ENCODE measurements at places on chromosomes 4 and X.

DNA sequence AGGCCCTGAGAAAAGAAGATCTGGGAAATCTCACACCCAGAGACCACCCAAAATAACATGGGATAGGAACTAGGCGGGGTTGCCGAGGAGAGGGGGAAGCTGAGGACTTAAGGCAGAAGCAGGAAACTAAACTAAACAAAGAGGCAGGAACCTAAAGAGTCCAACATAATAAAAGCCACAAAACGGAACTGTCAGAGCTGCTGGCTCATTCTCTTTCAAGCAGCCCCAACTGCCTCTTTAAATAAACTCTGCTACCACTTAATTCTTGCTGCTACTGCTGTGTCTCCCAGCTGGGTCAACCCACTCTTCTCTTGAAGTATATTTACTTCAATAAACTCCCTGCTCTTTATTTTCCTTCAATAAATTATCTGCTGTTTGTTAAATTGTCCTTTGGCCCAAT is 44.5 kb downstream of the MAGEB16 start:
- DNase-seq = no peak

DNA sequence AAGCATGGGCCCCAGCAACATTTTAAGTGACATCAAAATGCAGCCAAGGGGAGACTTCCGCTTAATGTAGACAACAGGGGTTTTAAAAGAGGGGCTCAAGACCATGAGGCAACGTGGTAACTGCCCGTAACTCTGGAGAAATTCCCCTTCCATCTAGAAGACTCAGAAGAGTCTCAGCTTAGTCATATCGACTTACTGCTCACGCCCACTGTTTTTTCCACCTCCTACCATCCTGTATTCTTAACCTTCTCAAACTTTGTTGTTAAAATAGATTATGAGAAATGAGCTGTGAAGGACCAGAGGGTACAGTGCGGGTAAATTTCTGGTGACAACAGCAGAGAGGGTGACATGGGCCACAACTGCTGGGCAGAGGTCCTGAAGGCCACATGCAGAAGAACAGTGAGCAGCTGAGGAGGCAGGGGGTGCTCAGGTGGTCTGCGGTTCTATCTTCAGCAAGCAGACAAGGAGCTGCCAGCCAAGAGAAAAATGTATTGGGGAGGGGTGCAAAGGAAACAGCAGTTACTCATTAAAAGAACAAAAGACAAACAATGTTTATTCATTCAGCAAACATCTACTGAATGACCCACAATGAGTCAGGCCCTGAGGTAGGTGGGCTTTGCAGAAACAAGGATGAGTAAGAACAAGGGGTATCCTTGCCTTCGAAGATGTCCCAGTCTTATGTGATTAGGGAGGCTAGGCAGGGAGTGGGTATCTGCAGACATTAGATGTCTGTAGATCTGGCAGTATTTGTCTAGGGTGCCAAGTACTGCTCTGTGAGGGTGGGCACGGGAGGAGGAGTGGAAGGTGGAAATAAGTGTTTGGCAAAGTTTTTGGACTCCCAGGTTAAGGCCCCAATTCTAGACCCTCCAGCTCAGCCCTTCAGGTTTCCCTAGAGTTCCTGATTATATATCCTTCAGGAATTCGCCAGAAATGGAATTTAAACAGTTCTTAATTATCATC is 175.3 kb downstream of the TSPAN5 start:
- no peak for DNase-seq

GRCh38 chr4:128427832-128428366 is 140.3 kb upstream of the PGRMC2 start:
- no peak for DNase-seq

- DNase-seq = no peak
Measured at GRCh38 chrX:68492583-68492982, 6.3 kb upstream of the YIPF6 start.

- no peak for DNase-seq
Measured at GRCh38 chrX:6660567-6661264, 125.8 kb upstream of the VCX3A start.

GRCh38 chr4:154490234-154490582 is 1.4 kb downstream of the DCHS2 start:
- no peak for DNase-seq

GRCh38 chr4:15696866-15697265 is 6.0 kb upstream of the BST1 start:
- DNase-seq = no peak

DNA sequence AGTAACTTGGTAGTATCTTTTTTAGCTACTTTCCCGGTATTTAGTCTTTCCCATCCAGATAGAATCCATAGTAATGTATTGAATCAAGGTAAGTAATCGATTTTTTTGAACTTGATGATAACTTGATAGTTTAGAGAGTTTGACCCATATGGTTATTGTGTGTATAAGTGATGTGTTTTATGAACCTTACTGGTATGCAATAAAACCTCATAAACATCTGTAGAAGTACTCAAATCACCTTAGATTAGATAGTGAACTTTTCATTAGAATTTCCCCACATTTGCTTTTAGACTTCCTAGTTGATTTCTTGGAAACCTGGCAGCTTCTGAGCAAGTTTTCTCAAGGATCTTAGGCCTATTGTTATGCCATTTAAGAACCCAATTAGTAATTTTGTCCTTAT is 80.8 kb upstream of the PDE5A start:
- no peak for DNase-seq

GRCh38 chr4:7757501-7758471 is 181.9 kb downstream of the AFAP1 start:
- no peak for DNase-seq

- no peak for DNase-seq
Measured at GRCh38 chr4:11618666-11619282, 190.1 kb upstream of the HS3ST1 start.

DNA sequence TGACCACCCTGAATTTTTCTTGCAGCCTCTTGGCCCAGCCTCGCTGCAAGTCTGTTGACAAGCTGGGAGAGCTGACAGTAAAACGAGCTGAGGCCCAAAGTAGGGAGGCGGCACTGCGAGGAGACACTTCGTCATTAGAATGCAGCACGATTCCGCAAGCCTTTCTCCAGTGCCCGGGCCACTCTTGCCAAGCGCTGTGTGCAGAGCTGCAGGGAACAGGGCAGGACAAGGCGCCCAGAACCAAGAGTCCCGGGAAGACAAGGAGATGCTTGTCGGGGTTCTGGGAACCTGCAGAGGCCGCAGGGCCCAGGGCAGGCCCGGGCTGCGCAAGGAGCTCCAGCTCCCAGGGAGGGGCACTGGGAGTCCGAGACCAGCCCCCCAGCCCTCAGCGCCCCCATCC is 187.1 kb downstream of the BCOR start:
- no peak for DNase-seq

DNA sequence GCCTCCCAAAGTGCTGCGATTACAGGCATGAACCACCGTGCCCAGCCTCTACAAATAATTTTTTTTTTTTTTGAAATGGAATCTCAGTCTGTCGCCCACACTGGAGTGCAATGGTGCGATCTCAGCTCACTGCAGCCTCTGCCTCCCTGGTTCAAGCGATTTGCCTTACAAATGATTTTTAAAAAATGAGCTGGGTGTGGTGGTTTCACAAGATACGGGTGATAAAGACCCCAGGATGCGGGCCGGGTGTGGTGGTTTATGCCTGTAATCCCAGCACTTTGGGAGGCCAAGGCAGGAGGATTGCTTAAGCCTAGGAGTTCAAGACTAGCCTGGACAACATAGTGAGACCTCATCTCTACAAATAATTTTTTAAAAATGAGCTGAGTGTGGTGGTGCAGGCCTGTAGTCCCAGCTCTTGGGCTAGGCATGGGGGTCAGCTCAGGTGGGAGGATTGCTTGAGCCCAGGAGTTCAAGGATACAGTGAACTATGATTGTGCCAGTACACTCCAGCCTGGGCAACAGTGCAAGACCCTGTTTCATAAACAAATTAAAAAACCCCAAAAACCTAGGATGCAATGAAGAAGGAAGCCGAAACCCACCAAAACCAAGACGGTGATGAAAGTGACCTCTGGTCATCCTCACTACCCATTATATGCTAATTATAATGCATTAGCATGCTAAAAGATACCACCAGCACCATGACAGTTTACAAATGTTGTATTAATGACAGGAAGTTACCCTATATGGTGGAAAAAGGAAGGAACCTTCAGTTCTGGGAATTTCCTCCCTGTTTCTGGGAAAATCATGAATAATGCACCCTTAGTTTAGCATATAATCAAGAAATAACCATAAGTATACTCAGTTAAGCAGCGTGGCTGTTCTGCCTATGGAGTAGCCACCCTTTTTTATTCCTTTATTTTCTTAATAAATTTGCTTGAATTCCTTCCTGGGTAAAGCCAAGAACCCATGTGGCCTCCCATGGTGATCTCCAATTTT is 27.7 kb downstream of the PDGFRA start:
- DNase-seq = no peak

- DNase-seq = no peak
Measured at GRCh38 chr4:39476187-39476895, 17.5 kb downstream of the LIAS start.

- no peak for DNase-seq
Measured at GRCh38 chr4:85979276-85979675, 380.6 kb downstream of the MAPK10 start.

GRCh38 chr4:149952101-149952500 is 126.1 kb upstream of the DCLK2 start:
- no peak for DNase-seq

DNA sequence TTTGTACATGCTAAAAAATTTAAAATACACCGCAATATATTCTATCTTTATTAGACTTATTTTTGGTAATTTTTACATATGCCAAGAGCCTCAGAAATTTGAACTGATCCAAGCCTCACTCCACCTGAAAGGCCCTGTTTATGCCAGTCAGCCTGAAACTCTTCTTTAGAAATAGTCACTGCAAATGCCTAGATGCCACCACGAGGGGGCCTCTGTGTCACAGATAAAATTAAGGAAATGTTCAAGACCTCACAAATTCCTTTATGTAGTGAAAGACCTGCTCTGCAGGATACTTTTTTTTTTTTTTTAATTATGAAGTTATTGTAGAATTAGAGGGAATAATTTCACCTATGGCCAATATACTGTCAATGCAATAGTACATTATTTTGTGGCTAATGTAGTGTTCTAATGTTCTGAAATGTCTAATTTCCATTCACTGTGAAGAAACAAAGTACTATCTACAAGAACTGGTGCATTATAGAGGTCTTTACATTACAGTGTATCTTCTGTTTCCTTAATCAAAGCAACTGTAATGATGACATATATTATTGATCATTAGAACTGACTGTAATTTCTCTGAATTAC is 69.8 kb downstream of the DTHD1 start:
- DNase-seq = peak; percentile 64

DNA sequence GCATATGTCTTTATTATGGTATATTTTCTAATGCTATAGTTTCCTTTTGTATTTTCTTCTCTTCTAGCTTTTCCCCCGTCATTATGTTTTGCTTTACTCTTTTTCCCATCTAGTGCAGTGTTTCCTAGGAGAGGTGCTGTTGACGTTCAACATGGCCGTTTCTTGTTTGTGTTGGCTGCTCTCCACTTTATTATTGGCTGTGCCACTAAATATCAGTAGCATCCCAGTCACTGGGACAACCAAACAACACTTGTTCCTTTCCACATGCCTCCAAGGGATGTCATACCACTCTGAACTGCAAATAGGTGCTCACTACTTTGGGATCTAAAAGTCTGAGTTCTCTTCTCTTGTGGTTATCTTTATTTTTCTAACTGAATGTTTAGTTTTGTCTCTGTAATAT is 26.5 kb downstream of the GBA3 start:
- no peak for DNase-seq

DNA sequence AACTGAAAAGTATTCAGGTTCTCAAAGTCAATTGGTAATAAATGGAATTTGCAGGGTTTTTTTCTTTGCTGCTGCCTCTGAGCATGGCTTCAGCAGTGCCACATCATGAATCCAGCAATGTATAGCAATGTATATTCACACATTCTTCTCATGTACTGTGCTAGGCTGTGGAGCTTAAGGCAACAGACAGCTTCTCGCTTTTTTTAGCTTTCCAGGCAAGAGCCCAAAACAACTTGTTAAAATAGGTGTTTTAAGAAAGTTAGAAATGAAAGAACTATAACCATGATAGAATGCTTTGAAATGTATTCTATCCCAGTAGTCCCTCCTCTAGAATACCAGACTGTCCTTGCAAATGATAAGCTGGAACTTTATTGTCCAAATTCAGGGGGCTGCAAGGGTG is 30.4 kb downstream of the SMIM43 start:
- DNase-seq = no peak

GRCh38 chrX:45876206-45876605 is 669.0 kb downstream of the ZNF674 start:
- no peak for DNase-seq

DNA sequence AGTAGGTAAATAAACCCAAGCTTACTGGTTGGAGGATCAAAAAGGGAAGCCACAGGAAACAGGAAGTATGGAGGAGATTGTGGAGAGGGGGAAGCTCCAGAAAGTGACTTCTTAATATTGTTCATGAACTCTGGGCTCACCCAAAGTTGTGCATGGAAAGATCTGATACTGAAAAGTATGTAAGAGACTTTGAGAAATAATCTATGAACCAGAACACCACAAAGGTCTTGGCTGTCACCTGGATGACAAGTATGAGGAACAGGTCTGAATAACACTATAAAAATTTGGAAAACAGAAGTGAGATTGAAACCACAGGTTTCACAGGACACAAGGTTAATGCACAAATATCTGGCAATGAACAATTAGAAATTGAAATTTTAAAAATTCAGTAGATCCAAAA is 567.4 kb downstream of the INPP4B start:
- DNase-seq = no peak

GRCh38 chr4:14070289-14070880 is 442.9 kb upstream of the BOD1L1 start:
- no peak for DNase-seq

DNA sequence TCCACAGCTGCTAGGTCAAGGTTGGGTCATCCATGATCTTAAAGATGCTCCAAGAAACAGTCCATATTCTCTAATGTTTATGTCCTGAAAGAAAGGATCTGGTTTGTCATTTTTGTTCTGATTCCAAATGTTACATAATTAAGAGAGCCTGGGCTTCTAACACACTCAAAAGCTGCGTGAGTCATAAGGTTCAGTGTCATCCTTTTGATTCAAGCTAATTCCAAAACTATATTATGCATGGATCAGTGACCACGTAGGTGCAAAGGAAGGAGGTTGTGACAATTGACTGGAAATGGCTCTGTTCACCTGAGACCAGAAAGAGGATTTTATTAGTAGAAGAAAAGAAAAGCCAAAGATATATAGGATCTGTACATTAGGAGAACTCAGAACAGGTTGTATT is 268.7 kb upstream of the GK2 start:
- DNase-seq = no peak

GRCh38 chrX:150616179-150616862 is 47.9 kb downstream of the MTM1 start:
- DNase-seq = no peak

DNA sequence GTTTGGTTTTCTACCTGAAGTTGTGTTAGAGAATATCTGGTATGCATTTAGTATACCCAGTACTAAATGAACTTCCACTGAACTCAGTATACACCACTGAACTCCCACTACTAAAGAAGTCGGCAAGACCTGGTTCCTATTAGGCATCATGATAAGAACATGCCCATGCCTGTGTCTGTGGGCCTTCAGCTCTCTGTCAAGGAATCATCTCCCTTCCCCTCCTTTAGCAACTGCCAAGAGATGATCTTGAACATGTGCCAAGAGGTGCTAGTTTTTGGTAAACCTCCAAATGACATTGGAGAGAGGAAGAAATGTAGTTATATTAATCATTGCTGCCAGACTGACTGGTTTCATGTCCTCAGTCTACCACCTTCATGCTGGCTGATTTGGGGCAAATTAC is 113.2 kb downstream of the ATP10D start:
- DNase-seq = no peak

GRCh38 chr4:55346851-55347255 is 811 bp downstream of the SRD5A3 start:
- DNase-seq = no peak
